ENCODE measurements at places on chromosomes 12 and 14.

GRCh38 chr14:94597788-94598187 is 14.4 kb upstream of the SERPINA3 start:
- DNase-seq: no peak

DNA sequence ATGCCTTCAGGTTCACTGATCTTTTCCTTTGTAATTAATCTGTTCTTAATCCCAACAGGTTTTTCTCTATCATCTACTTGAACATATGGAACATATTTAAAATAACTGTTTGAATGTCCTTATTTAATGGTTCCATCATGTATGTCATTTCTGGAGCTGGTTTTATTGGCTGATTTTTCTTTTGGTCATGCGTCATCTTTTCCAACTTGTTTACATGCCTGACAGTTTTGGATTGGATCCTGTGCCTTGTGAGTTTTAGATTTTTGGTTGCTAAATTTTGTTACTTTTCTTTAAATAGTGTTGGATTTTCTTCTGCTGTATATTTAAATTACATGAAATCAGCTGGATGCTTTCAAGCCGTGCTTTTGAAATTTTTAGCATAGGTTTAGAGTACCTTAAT is 237.3 kb upstream of the DAAM1 start:
- DNase-seq: no peak

DNA sequence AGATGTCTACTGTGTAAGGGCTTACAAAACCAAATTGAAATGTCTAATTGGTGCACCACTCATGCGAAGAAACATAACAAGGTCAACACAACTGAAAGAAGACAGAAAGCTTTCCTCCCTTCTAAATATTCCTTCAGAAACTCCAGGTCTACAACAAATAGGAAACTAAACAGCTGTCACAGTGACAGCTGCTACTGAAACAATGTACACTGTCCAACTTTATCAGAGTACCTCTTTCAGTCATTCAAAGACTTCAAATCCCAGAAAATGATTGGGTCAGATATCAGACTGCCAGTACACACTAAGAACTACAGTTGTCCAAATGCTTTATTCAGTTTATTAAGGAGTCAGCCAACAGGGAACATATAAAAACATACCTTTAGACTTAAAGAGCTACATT is 35.2 kb downstream of the CEP128 start:
- DNase-seq: no peak

- DNase-seq: no peak
These were observed 17.2 kb downstream of the CLEC2B start for GRCh38 chr12:9851927-9852326.

- DNase-seq: no peak
These were observed 132.8 kb upstream of the CCND2 start for GRCh38 chr12:4140581-4141301.

GRCh38 chr14:50007123-50007903 is 109.1 kb downstream of the VCPKMT start:
- DNase-seq: no peak

DNA sequence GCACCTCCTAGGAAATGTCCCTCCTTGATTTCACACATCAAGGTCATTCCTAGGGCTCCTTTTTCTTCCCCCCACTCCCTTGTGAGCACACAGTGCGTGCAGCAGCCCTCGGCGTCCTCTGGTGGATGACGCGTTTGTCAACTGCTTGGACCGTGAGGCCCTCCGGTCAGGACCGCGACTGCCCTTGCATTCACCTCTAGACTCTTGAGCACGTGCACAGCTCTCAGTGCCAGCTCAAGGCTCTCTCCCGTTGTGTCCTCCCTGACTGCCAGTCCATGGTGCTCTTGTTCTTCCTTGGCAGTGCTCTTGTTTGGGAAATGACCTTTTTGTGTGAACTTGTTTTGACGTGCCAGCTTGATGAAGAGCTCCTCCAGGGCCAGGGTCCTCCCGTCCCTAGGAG is 67.9 kb downstream of the TSPAN9 start:
- DNase-seq: no peak

DNA sequence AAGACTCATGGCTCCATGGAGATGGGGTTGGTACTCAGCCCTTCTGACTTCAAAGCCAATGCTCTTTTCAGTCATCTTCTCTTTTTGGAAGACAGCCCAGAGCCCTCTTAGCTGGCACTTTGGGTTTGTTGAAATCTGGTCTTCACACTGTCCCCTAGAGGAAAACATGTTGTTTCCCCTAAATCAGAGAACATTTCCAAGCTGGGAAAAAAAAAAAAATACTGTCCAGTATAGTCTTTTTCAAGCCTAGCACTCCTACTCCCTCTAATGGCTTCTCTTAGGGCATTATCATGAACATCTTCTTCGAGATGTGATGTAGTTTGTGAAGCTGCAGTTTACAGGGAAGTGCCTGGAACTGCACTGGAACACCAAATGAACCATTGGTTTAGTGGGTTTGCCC is 3.0 kb upstream of the ZC3H14 start:
- no peak for DNase-seq

- no peak for DNase-seq
These were observed 40.2 kb downstream of the SCARB1 start for GRCh38 chr12:124823272-124823970.

DNA sequence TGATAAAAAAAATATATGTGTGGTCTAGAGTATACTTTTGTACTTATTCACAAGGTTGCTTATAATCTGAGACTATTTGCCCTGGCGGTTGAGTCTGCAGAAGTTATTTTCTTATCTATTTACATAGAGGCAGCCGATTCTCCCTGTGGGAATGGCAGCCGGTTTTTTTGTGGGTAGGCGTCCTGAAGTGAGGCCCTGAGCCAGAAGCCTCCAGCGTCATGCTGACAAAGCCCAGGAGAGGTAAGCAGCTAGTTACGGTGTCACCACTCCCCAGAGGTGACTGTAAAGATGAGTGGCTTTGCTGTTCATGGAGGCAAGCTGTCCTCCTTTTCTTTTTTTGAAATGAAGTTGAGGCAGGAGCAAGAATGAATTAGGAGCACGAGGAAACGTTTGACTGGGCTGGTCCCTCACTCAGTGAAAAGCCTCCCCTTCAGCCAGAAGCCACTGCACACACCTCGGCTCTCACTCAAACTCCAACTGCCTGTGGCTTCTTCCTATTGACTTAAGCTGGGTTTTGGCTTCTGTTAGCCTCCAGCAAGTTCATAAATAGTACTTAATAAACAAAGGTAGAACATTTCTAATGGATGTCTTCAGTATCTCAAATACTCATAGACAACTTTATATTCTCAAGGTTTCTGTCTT is 21.5 kb downstream of the PAX9 start:
- no peak for DNase-seq
